Activated CD4-positive, CD25-positive, alpha-beta regulatory T cell treated with anti-CD3 and anti-CD28 coated beads, Interleukin-2, amount 50 U/mL, for 24 hours (primary cell): ENCODE measurements at places on chromosomes 6 and 20.

DNA sequence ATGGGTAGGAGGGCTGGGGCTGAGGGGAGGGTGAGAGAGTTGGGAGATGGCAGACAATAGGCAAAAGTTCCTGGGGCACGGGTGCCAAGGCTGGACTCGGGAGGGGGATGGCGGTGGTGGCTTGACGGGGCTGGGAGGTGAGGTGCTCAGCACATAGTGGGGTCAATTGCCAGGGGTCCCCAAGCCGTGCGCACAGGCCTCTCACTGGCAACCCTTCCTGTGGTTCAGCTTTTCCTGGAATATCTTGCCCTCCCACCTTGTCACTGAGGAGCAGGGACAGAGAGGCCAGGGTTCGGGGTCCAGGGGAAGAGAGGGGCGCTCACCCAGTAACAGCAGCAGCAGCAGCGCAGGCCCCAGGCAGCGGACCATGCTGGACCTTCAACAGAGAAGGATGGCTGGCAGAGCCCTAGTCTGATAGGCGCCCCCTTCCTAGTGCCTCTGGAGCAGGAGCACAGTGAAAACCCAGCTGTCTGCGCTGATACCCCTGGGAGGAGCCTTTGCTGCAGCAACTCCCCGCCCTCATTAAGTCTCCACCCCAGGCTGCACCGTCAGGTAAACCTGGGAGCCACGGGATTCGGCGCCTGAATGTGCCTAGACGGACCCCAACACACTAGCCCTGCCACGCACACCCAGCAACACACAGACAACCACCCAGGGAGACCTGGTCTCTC, at the start of gene GFRA4:
Gene GFRA4, minus strand, starts transcription at position 369 of the 671 bp plus-strand sequence. Its CDS starts 0 bp downstream, at position 369.
- no peak for ATAC-seq

- ATAC-seq = no peak
Observed at GRCh38 chr6:8321671-8322404, 113.5 kb downstream of the SLC35B3 start.

DNA sequence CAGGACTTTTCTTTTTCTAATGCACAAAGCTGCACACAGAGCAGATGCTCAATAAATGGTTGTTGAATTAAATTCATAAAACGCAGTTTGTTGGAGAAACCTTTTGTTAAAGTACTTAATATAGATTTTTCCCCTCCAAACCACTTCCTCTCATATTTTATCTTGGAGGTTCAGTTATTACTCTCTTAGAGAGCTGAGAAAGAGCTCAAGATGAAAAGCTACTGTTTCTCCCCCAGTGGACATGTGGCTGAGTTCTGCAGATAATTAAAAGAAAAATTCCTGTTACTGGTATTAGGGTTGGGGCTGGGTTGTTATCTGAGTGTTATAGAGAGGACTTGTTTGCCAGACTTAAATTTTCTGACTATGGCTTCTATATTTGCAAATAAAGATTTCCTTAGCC, 294.0 kb downstream of the TBC1D7 start:
- ATAC-seq = no peak

GRCh38 chr6:128118401-128118800, 217.5 kb upstream of the THEMIS start:
- no peak for ATAC-seq

- no peak for ATAC-seq
Observed at GRCh38 chr6:166087246-166087645, 80.4 kb downstream of the TBXT start.

GRCh38 chr6:111803371-111803770, 69.9 kb downstream of the FYN start:
- peak; percentile 30 for ATAC-seq

GRCh38 chr6:114108119-114109002, 137.4 kb upstream of the HDAC2 start:
- ATAC-seq = no peak

- ATAC-seq = no peak
Observed at GRCh38 chr6:163711615-163712565, 297.4 kb downstream of the QKI start.

GRCh38 chr20:43408848-43409576, 48.7 kb upstream of the SRSF6 start:
- no peak for ATAC-seq

- ATAC-seq = no peak
Observed at GRCh38 chr6:5869676-5870075, 137.0 kb downstream of the NRN1 start.

DNA sequence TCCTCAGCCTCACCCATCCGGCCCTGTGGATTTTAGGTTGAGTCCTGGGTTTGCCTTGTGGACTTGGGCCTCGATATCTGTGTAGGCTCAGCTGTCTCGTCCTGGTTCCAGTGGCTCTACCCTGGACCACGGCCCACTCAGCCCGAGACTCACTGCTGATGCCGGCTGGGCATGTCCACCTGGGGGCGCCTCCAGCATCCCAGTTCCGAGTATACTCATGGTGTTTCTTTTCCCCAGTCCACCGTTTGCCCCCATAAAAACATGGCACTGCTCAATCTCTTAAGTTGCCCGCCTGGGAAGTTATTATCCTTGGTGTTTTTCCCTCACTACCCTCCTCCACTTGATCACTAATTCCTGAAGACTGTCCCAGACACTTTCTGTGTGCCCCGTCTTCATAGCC, 99.1 kb downstream of the ARID1B start:
- ATAC-seq = no peak

DNA sequence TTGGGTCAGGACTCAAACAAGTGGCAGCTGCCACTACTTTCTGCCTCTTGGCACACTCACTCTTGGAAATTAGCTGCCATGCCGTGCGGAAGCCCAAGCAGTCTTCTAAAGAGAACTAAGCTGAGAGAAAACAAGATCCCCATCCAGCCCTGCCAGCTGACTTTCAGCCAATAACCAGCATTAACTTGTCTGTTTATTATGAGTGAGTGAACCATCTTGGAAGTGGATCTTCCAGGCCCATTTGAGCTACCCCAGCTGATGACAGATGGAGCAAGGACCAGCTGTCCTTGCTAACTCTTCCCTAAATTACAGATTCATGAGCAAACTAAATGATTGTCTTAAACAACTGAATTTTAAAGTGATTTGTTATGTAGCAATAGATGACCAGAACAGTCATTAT, 73.9 kb upstream of the RBM24 start:
- no peak for ATAC-seq

- ATAC-seq = no peak
Observed at GRCh38 chr6:109934293-109934692, 43.8 kb upstream of the GPR6 start.

DNA sequence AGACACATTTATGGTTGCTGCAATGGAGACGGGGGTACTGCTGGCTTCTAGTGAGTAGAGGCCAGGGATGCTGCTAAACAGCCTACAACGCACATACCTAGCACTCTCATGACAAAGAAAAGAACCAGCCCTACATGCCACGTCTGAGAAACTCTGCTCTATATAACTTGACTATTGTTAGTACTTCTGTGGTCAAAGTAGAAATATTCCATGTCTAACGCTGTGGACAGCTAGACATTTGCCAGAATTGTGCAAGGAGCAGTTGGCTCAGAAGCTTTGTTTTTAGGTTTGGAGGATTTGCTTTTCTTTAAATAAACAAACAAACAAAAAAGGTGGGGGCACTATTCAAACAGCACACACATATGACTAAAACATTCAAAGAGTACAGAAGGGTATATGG, 20.5 kb downstream of the UBE2V1 start:
- no peak for ATAC-seq

DNA sequence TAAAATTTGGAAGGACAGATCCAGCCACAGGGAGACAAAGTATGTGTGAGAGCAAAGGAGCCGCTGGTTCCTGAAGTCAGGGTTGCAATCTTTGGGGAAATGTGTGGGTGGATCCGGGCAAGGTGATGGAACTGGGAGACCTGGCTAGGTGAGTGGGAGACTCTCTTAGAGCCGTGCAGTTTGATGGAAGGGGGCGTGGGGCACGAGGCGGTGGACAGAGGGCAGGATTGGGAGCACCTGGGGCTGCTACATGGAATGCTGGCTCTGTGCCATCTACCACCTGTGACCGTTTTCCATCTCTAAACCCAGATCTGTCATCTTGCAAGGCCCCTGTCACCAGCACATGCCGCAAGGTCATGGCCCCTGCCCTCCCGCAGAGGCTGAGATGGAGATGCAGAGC, 268.4 kb downstream of the SMOC2 start:
- ATAC-seq = no peak

DNA sequence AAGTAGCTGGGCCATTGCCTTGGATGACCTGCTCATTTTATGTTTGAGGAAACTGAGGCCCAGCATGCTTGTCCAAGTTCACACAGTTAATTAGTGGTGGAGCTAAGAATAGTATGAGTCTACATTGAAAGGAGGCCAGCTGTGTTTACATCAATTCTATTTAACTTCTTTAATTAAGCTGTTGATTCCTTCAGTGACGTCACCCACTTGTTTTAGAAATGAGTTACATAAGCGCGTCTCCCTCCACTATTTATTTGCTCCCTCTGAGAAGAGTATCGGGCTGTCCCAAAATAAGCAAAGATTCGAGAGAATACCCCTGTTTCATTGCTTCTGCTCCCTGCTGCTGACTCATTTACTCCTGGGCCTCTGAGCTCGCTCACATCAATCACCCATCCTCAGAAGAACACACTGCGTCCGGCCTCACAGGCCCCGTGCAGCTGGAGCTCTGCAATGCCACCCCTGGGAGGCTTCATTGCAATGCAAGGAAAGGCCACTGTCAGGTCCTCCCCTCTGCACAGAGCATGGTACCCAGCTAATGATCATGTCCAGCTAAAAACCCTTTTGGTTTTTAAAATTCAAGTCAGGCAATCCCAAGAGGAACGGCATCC, 74.8 kb upstream of the BMP2 start:
- ATAC-seq = no peak

GRCh38 chr20:55646851-55647250, 358.5 kb downstream of the CBLN4 start:
- no peak for ATAC-seq

- no peak for ATAC-seq
Observed at GRCh38 chr20:50820515-50821256, 25.8 kb downstream of the BCAS4 start.

DNA sequence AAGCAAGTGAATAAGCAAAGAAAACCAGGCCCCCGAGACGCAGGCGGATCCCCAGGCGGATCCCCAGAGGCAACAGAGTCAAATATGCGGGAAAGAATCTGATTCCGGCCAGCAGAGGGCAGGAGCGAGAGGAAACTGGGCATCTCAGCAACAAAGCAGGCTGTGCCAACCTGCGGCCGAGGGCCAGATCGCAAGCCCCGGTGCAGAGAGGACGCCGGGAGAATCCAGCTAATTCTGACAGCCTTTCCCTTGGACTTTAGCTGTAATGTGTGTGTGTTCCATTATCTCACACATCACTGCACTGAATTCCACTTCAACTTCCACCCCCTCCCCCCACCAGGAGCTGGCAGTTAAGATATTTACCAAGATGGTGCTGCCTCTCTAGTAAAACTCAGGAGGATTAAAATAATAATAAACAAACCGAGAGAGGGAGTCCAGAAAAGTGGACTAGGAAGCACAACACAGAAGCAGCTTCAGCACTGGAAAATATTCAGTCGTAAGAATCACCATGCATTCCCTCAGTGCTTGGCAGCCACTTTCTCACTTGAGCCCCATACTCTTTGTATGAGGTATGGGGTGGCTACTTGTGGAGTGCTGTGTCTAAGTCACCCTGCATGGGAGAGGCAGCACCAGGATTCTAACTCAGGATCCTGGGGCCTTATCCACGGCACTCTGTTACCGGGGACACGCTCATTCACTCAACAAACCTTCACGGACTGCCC, 66.2 kb upstream of the SNX9 start:
- ATAC-seq = peak; percentile 19

- no peak for ATAC-seq
Observed at GRCh38 chr6:121549736-121550135, 114.3 kb downstream of the GJA1 start.

DNA sequence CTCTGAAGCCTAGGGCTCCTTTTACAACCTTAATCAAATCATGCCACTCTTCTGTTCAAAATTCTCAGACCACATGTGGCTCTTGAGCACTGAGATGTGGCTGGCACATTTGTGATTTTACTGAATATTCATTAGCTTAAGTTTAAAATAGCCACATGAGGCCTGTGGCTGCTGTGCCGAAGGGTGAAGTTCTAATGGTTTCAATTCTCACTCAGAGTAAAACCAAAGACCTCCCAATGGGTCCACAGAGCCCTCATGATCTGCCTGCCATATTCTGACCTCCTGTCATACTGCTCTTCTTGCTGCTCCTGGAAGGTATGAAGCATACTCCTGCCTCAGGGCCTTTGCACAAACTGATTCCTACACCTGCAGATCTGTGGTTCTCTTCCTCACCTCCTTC, 7.8 kb upstream of the CST3 start:
- no peak for ATAC-seq

DNA sequence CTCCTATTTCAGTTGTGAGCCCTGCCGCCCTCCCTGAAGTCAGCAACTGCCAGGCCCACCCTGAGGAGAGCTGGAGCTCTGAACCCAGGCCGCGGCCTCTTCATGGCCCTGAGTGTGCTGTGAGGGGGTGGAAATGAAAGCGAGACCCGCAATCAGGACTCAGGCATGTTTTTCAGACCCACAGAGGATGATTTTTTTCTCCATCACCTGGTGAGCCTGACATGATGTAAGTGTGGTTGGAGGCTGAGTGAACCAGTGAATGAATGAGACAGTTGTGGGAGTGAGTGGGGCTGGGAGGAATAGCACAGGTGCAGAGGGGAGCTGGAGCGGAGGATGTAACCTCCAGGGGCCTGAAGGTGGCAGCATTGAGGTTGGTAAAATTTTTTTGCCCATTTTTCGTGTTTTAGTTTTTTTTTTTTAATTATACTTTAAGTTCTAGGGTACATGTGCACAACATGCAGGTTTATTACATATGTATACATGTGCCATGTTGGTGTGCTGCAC, 18.3 kb downstream of the RAET1L start:
- ATAC-seq = peak; percentile 49

DNA sequence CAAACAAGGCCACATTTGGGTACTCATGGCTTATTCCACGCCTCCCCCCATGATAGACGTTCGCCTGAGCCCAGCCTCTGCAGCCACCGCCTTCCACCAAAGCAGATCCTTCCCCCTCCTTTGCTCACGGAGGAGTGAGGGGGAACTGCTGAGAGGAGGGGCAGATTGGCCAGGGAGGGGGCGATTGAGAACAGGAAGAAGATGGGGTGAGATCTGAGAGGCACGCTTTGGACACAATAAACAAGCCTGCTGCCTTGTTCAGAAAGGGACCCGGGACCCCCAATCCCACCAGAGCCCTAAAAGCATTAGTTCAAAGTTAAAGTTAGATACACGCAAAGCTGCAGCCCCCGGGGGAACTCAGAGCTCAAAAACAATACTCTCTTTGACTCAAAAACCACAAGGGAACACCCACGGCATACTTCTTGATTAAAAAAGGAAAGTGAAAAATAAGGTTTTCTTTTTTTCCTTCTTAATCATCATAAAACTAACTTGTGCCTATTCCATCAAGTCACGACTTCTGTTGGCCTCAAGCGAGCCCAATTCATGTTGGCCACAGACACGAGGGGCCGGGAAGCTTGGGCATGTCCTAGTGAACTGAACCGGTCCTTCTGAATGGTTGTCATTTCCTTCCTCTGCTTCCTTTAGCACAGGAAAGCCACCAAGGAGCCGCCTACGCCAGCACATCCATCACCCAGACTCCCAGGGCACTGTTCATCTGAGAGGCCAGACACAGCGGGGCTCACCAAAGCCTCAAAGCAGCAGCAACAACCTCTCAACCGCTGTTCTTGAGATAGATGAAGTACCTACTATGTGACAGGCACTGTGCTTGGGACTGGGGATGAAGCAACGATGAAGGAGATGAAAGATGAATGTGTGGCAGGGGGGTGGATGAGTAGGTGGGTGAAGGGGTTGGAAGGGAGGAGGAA, 44.7 kb downstream of the NFATC2 start:
- peak; percentile 2 for ATAC-seq

GRCh38 chr6:71481011-71481410, 192.4 kb downstream of the OGFRL1 start:
- no peak for ATAC-seq
